ENCODE measurements at places on chromosomes 1 and 21. TPM values are rescaled to one million over a fixed set of nuclear protein-coding genes. Genes with fewer than 3 reads are reported as not detected.

- no peak for DNase-seq
These were observed 117.7 kb upstream of the SGIP1 start for GRCh38 chr1:66416295-66416694.

The OLIG2 gene
- not detected for total RNA-seq

The DHRS3 gene
- 7.0 TPM for total RNA-seq

DNA sequence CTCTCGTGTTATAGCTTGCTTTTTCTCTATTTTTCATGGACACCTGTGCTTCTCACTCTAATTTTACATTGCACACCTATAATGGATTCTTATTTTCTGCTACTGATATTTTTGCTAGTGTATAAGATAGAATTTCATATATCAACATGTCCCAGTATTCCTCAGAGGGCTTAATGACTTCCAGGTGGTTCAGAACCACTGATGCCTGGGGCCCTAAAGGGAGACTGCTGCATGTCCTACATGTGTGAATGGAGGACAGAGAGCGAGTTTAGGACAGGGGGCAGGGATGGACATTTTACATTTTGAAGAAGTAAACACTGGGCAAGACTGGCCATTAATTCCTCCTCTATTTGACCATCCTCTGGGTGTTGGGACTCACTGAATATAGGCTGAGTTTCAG, 100.6 kb downstream of the DISC1 start:
- DNase-seq: no peak

Data from HFFc6 (cell line).